Inflammatory macrophage treated with lipopolysaccharide for 4 hours (primary cell): ENCODE measurements at places on chromosomes 5 and 9.

GRCh38 chr9:117535434-117535833 is 120.6 kb upstream of the ASTN2 start:
- DNase-seq: no peak

- no peak for DNase-seq
Observed at GRCh38 chr5:56215019-56215830, 17.9 kb downstream of the ANKRD55 start.

DNA sequence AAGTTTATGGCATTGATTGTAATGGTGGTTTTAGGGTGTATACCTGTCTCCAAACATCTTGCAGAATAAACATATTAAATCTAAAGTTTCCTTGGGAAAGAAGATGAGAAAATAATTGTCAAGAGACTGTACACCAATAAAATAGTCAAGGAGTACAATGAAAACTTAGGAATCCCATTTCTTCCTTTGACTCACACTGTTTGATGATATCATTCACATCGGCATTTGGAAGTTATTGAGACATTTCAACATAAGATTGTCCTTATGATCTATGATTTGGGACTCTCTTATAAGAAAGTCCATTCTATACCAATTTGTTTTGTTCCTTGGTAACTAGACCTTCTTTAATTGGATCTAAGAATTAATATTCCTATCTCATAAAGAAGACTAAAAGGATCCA is 482.7 kb downstream of the RAB3C start:
- no peak for DNase-seq

- no peak for DNase-seq
Observed at GRCh38 chr9:135408476-135409254, 70.9 kb upstream of the PPP1R26 start.

DNA sequence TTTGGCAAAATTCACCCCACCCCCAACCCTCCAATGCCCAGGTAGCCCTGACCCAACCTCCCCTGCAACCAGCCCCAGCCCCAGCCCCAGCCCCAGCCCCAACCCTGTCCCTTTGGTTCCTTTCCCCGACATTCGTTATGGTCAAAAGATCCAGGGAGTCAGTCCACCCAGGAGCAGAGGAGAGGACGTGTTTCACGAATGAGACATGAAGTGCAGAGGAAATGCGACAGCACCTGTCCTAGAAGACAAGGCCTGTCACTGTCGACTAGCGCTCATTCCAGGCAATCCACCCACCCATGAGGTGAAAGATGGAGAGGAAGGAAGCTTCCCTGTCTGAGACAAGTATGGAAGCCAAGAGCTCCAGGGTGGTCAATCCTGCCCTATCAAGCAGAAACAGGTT is 485.0 kb downstream of the SPATA31A7 start:
- DNase-seq: no peak

DNA sequence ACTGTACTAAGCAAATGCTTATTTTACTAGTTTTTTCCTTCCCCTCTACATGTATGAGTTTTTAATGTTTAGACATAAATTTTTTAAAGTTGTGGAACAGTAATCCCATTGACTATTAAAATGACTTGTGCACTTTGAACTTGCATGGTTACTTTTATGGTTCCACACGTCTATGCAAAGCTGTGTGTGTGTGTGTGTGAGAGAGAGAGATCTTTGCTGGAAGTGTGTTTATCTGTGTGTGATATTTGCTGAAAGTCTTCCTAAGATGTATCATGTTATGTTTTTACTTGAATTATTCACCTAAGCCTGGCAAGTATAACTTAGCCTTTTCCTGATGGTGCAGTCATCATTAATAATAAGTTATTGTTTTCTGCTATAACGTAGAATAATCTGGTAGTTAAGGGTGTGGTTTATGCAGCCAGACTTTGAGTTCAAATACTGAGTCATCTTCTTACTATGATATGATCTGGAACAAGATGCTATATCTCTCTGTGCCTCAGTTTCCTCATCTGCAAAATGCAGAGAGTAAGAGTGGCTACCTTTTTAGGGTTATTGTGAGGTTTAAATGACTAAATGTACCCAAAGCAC is 138.6 kb downstream of the SMARCA2 start:
- no peak for DNase-seq

DNA sequence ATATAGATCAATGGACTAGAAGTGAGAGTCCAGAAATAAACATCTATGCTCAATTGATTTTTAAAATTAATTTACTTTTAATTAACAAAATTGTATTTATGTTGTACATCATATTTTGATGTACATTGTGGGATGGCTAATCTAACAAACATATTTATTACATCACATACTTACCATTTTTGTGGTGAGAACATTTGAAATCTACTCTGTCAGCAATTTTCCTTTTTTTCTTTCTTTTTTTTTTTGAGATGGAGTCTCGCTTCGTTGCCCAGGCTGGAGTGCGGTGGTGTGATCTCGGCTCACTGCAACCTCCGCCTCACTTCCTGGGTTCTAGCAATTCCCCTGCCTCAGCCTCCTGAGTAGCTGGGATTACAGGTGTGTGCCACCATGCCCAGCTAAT is 32.4 kb upstream of the SHB start:
- DNase-seq: no peak

DNA sequence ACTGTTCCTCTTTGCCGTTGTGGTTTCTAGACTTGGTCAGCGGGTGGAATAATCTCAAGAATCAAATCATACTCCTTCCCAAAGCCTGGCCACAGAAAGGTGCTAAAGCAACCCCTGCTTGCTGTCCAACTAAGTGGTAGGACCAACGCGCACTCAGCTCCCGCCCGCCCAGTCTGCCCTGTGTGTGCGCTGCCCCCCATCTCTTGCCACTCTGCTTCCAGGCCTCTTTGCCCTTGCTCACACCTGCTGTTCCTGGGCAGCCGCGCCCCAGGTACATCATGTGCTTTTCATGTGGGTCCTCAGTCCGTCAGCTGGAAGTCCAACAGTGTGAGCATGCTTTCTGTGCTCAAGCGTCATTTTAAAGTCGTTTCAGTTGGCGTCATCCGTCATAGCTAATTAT is 65.5 kb downstream of the SYK start:
- no peak for DNase-seq

DNA sequence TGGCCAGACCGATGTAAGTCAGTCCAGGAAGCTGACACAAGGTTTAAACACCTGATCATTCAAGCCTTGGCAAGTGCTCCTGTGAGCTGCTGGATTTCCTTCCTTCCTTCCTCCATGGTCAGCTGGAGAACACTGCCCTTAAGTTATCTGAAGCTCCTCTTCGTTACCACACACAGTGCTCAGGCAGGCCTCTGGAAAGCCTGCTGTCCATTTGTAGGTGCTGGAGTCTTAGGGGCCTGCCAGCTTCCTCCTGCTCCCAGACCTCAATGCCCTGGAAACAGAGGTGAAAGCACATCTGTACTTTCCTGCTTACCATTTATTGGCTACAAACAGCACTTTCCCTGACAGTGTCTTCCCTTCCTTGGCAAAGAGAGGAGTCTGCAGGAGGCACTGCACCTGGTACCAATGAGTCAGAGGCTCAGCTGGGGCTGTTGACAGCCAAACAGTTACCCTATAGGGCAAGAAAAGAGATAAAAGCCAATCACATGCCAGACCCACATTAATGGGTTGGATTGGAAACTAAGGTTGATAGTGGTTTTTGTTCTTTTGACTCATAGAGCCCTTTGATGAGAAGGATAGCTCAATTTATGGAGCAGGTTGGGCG is 72.6 kb upstream of the PUM3 start:
- DNase-seq: no peak

DNA sequence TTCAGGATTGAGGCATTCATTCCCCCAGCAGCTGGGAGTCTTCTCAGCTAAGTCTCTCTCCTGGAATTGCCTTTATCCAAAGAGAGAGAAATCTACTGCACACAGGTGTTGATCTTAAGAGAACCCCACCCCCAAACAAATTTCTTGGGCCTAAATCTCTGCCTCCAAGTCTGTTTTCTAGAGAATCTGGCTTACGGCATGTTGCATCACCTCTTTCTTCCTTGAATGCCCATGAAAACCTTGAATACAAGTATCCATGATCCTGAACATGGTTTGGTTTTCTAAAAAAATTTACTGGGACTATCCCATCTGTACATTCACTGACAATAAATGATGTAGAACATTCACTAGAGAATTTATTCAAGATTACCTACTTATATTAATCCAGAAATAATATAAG is 401.6 kb downstream of the PDE4D start:
- no peak for DNase-seq

DNA sequence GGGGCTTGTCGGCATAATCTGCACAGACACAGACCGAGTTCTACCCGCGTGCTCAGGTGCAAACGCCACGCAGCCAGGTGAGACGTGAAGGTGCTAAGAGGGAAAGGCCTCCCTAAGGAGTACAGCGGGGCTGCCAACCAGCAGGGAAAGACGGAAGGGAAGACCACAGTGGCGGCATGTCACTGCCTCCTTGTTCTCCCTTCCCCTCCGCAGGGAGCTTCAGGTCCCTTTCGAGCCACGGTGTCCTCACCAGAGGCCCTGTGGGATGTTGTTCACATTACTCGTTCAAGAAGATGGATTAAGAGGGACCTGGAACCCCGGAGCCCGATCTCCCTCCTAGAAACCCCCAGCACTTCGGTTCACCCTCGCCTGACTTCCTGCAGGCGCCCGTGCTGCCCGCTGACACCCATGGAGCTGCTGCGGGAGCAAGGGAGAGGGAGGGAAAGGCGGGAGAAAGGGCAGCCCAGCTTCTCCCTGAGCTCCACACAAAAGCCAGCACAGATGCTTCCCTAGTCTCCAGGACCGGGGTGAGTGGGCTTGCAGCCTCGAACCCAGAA is 686 bp downstream of the BRD9 start:
- peak; percentile 1 for DNase-seq

DNA sequence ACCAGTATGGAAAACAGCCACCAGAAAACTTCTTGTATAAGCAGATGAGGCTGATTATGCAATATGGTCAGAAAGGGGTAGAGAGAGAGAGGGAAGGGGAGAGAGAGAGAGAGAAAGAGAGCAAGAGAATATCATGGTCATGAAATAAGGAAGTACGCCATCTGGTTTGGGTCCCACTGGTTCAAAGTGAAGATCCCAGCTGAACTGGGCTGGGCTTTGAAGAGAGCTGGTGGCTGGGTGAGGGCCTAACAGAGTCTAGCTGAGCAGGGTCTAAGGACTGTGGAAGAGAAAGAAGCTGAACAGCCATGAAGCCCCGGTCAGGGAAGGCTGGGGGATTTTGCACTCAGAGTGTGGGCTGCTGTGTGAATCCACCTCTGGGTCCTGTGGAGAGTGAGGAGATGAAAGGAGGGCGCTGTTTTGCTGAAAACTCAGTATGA is 14.6 kb downstream of the TRIM14 start:
- peak; percentile 44 for DNase-seq

DNA sequence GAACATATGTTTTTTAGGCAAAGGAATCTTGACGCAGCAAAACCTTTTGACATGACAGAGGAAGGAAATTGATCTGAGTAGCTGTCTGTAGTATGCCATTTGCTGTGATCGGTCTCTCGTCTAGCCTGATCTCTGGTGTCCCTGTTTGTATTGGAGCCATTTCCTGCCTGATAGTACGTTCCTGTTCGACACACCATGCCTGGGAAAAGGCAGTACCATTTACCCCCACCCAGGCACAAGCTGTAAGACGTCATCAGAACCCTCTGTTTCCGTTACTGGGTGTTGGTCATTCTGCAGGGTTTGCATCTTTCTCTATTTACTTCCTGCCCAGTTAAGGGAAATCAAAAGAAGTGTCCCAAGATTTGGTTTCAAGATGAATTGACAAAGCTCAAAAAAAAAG is 129.7 kb downstream of the CEMIP2 start:
- peak; percentile 90 for DNase-seq

GRCh38 chr9:91053824-91054223 is 252.2 kb downstream of the SYK start:
- DNase-seq: no peak

GRCh38 chr9:21741151-21741550 is 61.3 kb upstream of the MTAP start:
- DNase-seq: no peak

DNA sequence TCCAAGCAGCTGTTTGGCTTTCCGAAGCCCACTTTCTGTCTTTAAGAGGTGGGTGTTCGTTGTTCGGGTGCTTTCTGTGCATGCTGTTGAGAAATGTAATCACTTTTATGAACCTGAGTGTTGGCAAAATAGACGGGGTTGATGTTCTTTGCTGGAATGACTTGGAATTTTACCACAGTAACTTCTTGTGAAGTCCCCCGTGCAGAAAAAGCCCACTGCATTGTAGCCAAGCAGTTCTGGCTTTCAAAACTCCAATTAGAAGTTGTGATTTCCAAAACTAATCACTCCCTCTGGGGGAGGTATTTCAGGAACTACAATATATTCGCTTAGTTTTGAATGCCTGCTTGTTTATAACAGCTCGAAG is 111.1 kb downstream of the PAM start:
- DNase-seq: peak; percentile 6

DNA sequence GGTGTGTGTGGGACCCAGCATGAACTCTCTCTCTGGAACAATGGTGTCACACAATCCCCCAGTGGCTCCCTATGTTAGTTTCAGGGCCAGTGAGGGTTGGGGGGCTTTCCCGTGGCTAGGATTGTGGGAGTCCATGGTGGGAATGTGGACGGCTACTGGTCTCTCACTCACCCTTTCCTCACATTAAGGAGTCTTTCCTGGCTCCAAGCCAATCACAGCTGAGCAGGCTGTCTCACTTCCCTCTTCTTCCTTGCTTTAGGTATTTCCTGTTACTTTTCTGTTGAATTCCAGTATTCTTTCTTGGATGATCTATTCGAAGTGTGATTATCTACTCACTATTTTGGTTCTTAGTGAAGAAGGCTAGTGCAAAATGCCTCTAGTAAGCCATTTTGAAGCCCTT is 324.4 kb upstream of the MPDZ start:
- DNase-seq: no peak

DNA sequence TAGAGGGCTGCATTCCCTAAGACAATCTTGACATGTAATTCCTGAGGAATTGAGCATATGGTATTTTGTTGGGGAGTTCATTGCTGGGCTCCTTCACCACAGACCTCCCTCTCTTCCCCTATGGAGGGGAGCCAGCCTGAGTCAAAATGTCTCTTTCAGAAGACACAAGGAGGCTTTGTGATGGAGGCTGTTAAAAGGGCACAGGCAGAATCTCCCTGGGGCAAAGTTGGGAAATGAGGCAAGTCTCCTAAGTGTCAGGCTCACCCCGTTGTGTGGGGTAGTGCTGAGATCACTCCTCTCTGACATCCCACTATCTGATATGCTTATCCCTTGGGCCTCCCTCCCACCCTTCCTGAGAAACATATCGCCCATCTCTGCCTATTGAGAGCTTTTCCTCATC is 30.6 kb downstream of the GFRA3 start:
- no peak for DNase-seq
